Umbilical cord (tissue), 2 donors: ENCODE measurements at places on chromosomes 2 and 18. TPM values are rescaled to one million over a fixed set of nuclear protein-coding genes. Genes with fewer than 3 reads are reported as not detected.

The RTP5 gene
- total RNA-seq, result 0.24 TPM

The STAM2 gene
- 48.2 TPM for total RNA-seq

DNA sequence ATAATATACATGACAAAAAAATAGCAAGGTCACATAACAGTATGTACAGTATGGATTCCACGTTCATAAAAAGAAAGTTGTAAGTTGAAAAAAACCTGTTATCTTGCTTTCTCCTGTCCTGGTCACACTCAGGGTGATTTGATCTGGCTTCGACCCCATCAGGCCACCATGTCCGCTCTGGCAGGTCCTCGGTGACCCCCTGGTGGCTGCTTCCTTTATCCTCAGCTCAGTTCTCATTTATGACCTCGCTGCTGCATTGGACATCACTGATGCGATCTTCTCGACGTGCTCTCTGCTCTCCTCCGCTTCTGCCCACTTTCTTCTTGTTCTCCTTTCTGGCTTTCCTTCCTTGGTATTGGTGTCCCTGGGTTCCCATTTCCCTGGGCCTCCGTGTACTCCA, 29.7 kb downstream of the DGKD start:
- DNase-seq, result no peak

- DNase-seq, result peak; percentile 31
Observed at GRCh38 chr18:59646963-59647307, 50.3 kb downstream of the CCBE1 start.

- DNase-seq, result no peak
Observed at GRCh38 chr2:120861576-120862191, 126.0 kb downstream of the GLI2 start.

DNA sequence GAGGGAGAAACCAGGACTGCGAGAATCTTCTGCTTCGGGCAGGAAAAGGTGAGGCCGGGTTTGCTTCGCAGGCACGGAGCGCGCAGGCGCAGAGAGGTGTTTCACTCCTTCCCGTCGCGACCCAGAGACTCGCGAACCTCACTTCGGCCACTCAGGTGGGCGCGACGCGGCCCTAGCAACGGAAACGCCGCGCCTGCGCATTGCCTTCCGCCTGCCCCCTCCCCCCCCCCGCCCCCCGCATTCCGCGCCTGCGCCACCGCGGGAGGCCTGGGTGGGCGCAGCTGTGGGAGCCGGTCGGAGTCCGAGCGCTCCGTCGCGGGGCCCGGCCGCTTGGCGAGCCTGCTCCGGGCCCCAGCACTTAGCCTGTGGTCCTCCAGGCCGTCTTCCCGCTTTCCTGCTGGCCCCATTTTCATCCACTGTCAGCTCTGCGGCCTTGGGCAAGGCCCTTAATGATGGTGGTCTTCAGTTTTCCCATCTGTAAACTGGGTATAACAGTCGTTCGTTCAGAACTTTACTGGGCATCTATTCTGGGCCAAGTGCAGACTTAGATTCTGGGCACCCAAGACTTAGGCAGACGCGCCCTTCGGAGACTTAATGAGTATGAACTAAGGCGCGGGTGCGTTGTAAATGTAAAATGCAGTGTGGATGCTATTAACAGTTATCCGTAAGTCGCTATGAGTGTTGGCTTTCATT, 62.1 kb upstream of the ACKR3 start:
- DNase-seq, result peak; percentile 62

- no peak for DNase-seq
Observed at GRCh38 chr18:74148543-74149070, 284 bp downstream of the TIMM21 start.

- peak; percentile 91 for DNase-seq
Observed at GRCh38 chr2:26299471-26300101, 46.4 kb upstream of the SELENOI start.

DNA sequence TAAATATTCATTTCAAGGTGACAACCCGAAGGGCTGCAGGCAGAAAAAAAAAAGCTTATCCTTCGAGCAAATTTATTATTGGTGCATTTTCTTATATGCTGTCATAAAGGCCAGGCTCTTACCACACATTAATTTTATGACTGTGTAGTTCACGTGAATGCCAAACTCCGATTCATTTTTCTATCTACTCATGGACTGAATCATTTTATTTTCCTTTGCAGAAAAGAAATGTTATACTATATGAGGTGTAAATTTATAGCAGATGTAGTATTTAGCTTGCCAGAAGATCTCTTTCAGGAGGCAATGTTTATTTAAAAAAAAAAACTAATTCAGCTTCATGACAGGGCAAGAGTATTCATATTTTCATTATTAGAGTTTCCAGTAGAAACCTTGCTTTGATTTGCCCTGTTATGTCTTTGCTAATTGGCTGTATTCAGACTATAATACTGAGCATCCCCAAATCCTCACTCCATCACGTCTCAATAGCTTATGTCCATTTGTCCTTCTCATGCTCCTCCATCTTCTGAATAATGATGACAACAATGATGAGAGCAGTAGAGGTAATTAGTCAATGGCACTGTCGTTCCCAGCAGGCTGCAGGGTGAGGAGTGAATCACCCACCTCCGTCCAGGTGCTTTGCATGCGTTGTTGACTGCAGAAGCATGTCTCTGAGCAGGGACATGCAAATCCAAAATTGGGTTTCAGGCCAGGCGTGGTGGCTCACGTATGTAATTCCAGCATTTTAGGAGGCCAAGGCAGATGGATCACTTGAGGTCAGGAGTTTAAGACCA, 101.1 kb upstream of the RAB12 start:
- DNase-seq, result no peak

DNA sequence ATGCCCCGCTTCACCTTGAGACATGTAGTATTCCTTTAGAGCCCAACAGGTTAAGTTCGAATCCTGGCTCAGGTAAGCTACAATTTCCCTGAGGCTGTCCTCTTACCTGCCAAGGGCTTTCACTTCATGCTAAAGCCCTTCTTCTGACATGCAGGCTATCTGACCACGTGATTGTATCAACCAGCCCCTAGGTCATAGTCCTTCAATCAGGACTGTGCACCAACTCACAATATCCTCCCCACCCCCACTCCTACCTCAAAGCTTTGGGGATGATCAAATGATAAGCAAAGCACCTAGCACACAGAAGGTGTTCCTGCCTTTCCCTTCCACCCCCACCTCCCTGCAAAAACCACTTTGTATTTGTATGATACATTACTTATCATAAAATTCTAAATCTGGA, 78.9 kb downstream of the AAK1 start:
- no peak for DNase-seq

DNA sequence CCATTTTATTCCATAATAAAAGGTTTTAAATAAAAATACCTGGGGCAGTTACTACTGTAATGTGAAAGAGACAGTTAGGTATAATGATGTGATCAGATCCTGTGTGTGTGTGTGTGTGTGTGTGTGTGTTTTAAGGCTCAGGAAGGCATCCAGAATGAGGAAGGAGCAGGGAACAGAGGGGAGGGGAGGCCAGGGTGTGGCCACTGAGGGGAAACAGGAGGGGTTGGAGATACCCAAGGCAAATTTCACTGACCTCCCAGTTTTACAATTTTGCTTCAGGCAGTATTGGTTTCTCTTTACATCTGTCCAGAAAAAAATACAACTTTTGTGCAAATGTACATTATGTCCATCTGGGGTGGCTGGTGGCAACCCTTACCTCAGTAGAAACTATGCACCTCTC, 163.5 kb upstream of the FBXO11 start:
- no peak for DNase-seq

- no peak for DNase-seq
Observed at GRCh38 chr2:59015027-59015426, 773.9 kb upstream of the FANCL start.
